Stimulated activated CD4-positive, alpha-beta T cell treated with anti-CD3 and anti-CD28 coated beads, Interleukin-15, amount 100 ng/mL, for 48 hours (primary cell): ENCODE measurements at places on chromosomes 2 and 18.

GRCh38 chr2:238286551-238286950, 1.9 kb downstream of the PER2 start:
- DNase-seq = no peak

GRCh38 chr2:101704046-101704466, 6.5 kb downstream of the MAP4K4 start:
- no peak for DNase-seq

GRCh38 chr2:220455351-220455990, 828.0 kb downstream of the SLC4A3 start:
- no peak for DNase-seq

DNA sequence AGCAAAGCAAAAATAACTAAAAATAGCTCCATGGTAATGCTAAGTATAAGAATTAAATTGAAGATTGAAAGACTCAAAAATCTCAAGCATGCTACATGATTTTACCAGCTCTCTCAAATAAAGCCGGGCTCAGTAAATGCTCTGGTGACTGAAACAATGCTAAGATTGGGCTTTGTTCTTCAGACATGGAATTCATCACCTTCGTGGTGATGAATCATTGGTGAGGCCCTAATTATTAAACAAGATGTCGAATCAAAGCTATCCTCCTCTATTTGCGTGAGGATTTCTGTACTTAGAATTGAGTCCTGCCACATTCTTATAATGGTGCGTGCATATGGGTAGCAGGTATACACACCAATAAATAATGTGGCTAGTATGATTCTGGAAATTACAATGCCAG, 58.8 kb upstream of the LRRTM1 start:
- DNase-seq = no peak

- no peak for DNase-seq
Measured at GRCh38 chr18:11219571-11219970, 70.2 kb upstream of the PIEZO2 start.

DNA sequence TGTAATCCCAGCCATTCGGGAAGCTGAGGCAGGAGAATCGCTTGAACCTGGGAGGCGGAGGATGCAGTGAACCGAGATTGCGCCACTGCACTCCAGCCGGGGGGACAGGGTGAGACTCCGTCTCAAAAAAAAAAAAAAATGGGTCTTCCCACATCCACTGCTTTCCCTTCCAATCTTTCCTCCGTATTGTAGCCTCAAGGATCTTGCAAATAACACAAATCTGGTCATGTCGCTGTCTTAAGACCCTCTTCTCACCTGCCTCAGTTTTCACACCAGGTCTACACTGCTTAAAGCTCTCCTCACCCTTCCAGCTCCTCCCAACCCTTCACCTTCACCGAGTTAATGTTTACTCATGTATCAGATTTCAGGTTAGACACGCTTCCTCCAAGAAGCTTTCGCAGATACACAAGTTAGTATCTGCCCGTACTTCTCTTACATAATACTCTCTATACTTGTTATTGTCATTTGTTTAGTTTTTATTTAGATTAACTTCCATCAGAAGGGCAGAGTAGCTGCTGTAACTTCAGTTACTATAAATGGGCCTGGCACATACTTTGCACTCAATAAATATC, 1.5 kb downstream of the IER3IP1 start:
- DNase-seq = no peak

GRCh38 chr2:241645056-241645914, 7.8 kb downstream of the ATG4B start:
- DNase-seq = no peak

DNA sequence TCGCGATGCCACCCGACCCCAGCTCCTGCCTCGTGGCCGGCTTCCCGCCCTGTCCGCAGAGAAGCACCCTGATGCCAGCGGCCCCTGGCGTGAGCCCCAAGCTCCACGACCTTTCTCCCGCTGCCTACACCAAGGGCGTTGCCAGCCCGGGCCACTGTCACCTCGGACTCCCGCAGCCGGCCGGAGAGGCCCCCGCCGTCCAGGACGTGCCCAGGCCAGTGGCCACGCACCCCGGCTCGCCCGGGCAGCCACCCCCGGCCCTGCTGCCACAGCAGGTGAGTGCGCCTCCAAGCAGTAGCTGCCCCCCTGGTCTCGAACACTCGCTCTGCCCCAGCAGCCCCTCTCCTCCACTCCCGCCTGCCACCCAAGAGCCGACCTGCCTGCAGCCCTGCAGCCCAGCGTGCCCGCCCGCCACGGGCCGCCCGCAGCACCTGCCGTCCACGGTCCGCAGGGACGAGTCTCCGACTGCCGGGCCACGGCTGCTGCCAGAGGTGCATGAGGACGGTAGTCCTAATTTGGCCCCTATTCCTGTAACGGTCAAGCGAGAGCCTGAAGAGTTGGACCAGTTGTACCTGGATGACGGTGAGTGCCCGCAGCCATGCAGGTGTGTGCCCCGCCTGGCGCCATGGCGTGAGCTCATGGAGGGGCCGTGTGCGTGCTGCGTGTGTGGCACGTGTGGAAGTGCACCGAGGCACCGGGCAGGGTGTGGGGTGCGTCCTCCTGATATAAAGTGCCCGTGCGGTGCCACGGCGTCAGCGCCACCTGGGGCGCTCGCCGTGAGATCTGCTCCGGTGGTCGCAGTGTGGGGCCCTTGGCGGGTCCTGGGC, 90.8 kb downstream of the NFATC1 start:
- DNase-seq = no peak

- no peak for DNase-seq
Measured at GRCh38 chr2:10241641-10242430, 60.9 kb upstream of the HPCAL1 start.

DNA sequence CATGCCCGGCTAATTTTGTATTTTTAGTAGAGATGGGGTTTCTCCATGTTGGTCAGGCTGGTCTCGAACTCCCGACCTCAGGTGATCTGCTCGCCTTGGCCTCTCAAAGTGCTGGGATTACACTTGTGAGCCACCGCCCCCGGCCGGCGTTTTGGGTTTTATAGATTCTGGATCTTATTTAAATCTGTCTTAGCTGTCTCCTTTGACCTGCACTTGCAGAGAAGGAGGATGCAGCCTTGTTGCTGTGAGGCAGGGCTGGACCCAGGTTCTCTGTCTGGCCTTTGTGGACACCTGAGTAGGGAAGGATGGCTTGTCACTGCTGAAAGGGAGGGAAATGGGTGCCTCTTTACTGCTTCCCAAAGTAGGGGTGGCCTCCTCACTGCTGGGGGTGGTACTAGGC, 83.0 kb upstream of the HS6ST1 start:
- no peak for DNase-seq

DNA sequence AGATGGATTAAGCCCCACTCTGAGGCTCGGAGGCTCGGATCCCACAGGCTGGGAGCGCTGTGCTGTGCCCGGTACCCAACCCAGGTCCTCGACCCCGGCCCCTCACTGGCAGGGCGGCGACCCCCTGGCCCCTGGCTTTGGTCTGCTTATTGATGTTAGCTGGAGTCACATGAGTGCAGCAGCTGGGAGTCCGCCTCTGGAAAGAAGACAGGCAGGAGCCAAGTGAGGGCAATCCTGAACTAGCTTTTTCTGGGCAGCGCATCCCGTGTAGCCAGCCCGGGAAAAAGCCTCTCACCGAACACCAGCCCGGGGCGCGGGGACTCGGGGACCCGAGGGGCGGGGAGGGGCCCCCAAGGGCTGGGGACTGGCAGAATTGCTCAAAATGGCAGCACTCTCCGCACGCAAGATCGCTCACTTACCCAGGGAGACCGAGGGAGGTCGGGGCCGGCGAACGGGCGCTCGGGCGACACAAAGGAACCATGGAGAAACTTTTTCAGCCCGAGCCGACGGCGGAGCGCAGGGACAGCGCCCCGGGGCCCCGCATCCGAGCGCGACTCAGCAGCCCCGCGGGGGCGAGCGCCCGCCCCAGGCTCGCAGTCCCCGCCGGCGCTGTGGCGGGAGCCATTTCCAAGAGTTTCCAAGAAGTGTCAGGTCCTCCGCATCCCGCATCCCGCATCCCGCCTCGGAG, 567 bp downstream of the TMEM200C start:
- no peak for DNase-seq

DNA sequence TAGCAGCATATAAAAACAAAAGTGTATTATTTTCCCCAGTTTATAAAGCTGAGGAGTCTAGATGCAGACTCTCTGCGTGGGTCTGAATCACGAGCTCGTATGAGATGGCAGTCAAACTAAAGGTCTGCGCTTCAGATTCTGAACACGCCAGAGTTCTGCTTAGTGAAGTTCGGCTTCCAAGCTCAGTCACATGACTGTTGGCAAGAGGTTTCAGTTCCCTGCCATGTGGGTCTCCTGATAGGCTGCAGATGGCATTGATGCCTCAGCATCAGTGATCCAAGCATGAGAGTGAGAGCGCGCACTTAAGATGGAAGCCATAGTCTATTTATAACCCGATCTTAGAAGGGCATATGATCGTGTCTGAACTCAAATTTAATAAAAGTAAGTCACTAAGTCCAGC, 242.8 kb upstream of the DOK6 start:
- no peak for DNase-seq

GRCh38 chr2:39470580-39470979, 33.5 kb upstream of the MAP4K3 start:
- DNase-seq = no peak

DNA sequence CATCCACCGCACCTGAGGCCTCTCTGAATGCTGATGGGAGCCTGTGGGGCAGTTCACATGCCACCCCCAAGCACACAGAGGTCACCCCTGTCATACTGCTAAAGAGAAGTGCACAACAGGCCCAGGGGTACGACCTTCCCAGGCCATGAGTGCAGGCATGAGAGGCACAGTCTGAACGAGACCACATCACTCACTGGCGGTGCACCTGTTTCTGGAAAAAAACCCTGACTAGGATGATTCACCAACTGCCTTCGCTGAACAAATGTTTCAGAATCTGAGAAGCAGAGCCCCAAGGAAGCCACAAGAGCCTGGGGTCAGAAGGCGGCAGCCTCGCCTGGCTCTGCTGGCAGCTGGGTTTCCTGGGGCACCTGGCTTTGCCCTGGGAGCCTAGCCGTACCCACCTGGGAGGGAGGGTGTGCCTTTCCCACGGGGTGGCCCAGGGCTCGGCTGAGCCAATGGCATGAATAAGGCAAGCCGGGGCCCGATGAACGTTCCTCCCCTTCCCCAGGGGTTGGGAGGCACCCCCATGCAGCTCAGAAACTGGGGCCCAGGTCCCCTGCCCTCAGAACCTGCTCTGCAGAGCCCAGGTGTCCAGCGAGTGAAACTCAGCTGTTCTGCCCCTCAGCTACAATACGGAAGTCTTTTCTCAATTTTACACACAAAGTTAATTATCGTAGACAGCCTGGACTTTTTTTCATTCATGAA, 73.8 kb downstream of the HDAC4 start:
- DNase-seq = peak; percentile 68

DNA sequence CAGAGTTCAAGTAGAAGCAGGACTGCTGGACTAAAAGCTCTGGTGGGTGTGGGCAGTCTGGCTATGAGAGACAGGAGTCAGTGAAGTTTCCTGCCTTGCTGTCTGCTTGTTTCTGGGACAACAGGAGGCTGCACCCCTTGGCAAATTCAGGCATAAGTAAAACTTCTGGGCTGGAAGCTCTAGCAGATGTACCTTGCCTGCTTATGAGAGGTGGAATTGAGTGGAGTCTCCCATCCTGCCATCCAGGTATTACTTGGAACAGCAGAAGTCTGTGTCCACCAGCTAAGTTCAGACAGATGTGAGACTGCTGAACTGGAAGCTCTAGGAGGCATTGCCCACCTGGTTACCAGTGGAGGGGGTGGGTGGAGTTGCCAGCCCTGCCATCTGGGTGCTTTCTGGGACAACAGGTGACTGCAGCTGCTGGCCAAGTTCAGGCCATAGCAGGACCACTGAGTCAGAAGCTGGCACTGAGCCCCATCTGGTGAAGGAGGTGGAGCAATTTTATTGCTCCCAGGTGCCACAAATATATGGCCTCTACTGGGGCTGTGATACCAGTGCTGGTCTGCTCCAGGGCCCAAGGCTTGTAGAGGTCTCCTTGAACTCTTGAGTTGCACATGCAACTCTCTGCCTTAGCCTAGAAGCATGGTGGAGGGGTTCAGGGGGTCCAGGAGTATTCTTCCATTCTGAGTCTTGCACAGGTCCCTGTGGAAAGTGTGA, 199.4 kb upstream of the FN1 start:
- no peak for DNase-seq

- DNase-seq = no peak
Measured at GRCh38 chr2:17558878-17559277, 18.4 kb downstream of the VSNL1 start.

GRCh38 chr2:50431958-50432650, 599.8 kb downstream of the NRXN1 start:
- DNase-seq = no peak

- DNase-seq = peak; percentile 91
Measured at GRCh38 chr18:3013024-3013804, at the start of gene LPIN2. TSS of gene LPIN2 (minus strand) at chr18:3013144. CDS start at chr18:2960840, 52,304 bp downstream.

DNA sequence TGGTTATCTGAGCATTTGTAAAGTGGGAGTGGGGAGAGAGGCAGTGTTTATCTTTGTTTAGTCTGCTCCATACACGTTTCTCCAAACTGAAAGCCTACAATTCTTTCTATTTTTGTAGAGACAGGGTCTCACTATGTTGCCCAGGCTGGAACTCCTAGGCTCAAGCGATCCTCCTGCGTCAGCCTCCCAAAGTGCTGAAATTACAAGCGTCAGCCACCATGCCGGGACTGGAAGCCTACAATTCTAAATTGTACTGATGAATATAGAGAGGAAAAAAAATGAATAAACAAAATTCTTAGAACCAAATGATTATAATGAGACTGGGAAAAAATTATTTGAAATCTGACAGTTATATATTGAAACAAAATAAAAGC, 1.4 kb upstream of the ZFAND2B start:
- no peak for DNase-seq

GRCh38 chr18:58229162-58229561, 185.1 kb downstream of the NEDD4L start:
- DNase-seq = no peak

DNA sequence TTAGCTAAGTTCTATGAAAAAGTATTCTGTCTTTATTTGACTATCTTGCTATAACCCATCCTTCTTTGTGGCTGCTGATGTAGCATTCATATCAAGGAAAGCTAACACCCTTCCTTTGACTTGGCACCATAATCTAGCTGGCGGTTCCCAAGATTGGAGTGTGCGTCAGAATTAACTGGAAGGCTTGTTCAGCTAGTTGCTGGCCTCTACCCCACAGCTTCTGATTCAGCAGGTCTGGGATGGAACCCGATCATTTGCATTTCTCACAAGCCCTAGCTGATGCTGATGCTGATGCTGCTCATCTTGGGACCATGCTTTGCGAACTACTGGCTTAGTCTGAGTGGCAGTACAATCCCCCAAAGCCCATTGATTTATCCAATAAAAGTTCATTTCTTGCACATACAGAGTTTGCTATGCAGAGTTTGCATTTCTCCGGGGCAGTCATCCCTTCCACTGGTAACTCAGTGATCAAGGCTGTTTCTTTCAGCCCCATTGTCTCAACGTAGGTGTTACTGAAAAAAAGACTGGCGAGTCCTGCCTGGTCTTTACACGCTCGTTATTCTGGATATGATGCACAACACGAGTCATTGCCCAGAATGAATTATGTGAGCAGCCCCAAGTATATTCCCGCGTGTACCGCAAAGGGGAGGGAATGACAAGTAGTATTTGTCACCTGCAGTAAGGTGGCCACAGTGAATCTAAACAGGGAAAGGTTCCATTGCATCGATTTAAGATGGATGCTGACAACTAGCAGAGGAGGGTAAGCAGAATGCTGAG, 96.5 kb downstream of the ZNF532 start:
- DNase-seq = peak; percentile 9
